ENCODE measurements at places on chromosomes 3 and 15.

DNA sequence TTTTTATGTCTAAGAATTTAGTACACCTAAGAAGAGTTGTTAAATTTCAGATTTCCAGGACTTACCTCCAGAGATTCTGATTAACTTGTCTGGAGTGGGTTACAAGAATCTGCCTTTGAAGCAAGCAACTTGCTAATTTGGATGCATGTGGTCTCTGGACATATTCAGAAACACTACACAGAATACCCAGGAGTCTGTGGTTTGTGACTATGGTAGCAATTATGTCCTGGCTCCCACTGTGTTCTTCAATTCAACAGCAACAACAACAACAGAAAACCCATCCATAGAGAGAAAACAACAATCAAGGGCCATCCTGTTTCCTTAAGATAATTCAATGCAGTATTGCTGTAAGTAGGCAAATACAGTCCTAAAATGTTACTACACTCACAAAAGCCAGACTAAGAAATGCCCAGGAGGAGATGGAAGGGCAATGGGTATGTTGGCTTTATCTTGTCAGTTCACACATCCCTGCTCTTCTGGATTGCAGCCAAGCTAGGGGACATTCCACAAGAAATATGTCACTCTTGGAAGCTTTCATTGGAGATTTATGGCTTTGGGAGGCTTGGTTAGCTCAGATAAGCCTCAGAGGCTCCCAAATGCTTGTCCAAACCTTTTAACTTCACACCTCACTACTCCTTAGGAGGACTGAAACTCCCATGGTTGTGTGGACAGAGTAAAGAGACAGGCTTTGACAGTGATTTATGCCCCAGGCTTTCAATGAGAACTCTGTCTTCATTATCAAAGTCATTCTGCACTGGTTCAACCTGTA lies 99.4 kb upstream of the MRPL3 start:
- DNase-seq = no peak

DNA sequence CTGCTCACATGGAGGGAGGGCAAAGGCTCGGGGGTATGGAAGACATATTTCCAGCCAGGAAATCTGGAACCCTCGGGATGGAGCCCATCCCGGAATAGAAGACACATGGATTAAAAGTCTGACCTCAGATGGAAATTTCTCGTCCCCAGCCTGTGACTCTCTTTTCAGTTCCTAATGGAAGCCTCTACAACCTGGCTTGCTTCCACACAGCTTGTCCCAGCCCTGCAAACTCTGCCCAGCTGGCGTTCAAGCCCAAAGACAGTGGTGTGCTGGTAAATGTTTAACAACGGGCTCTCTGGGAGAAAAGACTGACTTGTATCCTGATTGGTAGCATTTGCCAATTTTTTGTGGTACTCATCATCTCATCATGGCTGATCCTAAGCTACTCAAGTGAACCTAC lies 35.6 kb upstream of the TLE3 start:
- no peak for DNase-seq

DNA sequence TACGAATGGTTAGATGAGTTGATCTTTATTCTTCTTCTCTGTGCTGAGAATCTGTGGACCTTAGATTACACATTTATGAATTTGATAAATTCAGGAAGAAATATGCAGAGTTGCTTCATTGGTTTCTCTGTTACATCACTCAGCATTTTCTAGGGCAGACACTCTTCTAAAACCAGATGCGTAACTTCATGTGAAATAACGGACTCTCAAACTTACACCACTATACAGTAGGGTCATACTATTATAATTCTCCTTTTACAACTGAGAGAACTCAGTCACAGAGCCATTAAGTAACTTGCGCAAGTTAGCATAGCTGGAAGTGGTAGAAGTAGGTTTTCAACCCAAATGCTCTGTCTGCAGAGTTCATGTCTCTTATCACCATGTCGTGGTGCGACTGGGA lies 5.7 kb downstream of the TMEM207 start:
- DNase-seq = no peak

- no peak for DNase-seq
These were observed 33.6 kb downstream of the SPATA12 start for GRCh38 chr3:57093971-57094535.

- no peak for DNase-seq
These were observed 318.0 kb downstream of the FGF12 start for GRCh38 chr3:192409201-192409837.

- DNase-seq = no peak
These were observed 149.4 kb downstream of the WNT5A start for GRCh38 chr3:55337641-55338180.

DNA sequence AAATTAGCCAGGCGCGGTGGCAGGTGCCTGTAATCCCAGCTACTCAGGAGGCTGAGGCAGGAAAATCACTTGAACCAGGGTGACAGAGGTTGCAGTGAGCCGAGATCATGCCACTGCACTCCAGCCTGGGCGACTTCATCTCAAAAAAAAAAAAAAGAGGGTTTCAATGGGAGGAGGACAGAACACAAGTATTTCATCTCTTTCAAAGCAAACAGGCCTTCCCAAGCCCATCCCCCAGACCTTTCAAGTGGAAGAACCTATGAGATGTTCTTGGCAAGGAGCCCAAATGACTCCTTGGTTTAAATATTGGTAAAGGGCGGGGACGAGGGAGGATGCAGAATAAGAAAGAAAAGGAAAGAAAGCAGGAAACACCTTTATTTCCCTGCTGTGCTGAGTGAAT lies 62.2 kb upstream of the MCF2L2 start:
- no peak for DNase-seq

DNA sequence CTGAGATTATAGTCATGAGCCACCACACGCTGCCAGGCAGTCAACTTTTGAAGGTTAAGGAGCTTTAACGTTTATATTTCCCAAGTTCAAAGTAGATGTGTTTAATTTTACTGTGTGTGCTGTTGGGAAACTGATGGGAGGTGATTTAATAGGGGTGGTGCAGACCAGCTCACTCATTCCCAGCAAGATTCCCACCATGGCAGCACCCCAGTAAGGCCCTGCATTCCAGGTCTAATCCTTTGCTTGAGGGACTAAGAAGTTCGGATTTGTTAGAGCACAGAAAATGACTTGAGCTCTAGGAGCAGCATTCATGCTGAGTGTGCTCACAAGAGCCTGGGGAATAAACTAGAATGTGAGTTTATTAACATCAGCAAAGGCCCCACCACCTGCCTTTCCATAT lies 25.2 kb downstream of the TSEN2 start:
- DNase-seq = no peak

DNA sequence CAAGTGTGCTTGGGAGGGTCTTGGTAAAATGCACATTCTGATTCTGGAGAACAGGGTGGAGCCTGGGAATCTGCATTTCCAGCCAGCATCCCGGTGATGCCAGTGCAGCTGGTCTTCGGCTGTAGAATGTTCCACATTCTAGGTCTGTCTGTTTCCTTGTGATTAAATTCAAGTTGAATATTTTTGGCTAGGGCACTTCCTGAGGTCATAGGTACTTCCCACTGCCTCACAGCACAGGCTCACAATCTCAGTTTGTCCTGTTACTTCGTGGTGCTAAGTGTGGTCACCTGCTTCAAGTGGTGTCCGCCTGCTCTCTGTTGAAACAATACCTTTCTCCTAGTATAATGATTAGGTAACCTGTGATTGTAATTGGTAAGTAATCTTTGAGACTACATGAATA lies 40.1 kb downstream of the FLNB start:
- DNase-seq = no peak

DNA sequence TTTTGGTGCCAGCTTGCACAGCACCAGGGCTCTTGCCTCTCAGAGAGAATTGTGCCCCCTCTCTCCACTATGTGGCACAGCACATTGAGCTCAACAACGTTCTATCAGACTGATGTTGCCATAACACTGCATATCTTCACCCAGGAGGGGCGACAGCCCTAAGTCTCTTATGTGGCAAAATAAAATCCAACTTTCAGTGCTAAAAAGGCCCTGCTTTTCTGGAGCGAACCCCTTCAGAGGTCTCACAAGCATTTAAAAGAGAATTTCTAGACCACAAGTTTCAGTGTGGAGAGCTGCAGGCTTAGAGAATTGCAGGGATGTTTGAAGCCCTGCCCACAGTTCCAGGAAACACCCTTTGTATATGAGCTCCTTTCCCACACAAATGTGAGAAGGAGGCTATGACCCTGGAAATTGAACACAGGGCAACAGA lies 85.5 kb downstream of the LIPC start:
- no peak for DNase-seq

GRCh38 chr15:92034227-92034626 lies 180.7 kb downstream of the SLCO3A1 start:
- no peak for DNase-seq

DNA sequence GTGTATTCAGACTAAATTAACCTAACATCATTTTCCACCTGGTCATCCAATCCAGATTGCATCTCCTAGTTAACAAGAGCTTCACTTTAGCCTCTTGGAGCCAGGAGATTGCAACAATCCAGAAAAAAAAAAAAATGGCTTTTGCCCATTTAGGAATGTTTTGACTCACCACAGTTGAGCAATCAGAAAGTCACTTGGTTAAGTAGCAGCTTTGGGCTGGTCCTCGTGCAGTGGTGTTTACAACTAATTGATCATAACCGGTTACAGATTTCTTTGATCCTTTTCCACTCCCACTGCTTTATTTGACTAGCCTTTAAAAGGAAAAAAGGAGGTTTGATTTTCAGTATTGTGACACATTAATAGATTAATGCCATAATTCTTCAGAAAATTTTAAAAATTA lies 688.8 kb upstream of the CCDC54 start:
- no peak for DNase-seq

DNA sequence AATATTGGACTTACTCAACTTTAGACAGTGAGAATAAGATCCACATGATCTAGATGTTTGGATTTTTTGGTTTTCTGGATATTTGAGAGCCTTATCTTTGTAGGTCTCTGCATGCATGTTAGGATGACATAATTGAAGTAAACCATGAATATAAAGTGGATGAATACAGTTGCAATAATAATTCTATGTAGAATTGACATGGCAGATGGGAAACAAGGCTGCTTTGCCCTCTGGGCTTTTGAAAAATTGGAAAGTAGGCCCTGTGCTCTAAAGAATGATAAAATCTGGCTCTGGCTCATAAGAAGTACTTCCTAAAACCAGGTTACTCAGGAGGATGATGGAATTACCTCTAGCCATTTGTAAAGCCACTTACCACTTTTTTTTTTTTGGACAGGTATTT lies 86.9 kb downstream of the ZNF609 start:
- no peak for DNase-seq

GRCh38 chr3:48084929-48085328 lies 68.7 kb upstream of the MAP4 start:
- DNase-seq = no peak

GRCh38 chr15:93703092-93703739 lies 528.1 kb upstream of the MCTP2 start:
- DNase-seq = no peak

DNA sequence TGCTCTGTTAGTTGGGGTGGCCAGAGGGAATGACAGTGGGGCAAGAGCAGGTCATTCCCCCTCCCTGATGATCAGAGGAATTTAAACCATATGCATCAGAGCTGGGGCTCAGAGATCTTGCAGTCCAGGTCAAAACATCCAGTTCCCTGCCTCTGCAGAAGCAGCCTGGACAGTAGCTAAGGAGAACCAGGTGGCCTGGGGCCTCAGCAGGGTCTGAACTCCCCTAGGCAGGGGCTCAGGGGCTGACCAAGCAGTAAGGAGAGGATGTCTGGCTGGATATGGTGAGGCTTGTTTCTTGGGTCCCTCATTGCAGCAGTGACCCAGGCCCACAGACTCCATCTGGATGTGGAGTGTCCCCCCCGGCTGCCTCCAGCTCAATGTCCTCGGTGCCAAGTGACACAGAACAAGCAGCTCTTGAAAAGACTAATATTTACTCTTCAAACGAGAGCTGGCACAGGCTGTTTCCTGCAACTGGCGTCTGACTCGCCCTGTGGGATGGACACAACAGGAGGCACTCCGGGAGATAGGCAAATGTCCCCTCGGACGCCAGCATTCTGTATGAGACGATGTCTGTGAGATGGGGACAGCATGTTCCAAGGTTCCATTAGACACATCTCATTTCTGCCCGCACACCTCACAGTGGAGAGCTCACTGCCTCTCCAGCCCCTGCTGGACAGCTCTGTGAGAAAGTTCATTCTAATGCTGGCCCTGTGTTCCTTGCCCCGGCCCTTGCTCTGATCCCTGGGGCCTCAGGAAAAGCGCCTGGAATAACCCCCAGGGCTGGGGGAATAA lies 37.1 kb downstream of the SEC22C start:
- no peak for DNase-seq

DNA sequence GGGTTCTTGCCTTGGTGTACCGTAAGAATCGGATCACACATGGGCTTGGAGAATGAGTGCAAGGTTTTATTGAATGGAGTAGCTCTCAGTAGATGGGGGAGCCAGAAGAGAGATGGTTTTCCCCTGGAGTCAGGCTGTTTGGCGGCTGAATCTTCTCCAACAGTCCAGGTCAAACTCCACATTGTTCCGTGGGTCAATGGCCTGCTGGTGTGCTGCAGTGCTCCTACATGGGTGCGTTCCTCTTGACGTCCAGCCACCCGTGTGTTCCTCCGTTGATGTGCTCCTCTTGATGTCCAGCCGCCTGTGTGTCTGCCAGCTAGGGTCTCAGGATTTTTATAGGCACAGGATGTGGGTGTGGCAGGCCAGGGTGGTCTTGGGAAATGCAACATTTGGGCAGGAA lies 69.3 kb upstream of the AGBL1 start:
- DNase-seq = no peak

DNA sequence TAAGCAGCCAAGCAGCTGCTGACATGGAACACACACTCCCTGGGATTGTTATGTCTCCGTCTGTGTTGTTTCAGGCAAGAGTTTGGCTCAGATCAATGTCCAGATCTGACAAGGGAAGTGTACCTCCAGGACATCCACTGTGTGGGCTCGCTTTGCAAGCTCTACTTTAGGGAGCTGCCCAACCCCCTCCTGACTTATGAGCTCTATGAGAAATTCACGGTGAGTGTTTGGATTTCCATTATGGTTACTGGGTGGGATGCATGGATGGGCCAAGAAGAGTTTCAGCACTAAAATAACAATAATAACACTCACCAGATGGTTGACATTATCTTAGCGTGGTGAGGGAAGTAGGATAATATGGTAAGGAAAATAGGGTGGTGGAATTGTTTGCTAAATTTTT lies 74.1 kb downstream of the ARHGAP31 start:
- no peak for DNase-seq

DNA sequence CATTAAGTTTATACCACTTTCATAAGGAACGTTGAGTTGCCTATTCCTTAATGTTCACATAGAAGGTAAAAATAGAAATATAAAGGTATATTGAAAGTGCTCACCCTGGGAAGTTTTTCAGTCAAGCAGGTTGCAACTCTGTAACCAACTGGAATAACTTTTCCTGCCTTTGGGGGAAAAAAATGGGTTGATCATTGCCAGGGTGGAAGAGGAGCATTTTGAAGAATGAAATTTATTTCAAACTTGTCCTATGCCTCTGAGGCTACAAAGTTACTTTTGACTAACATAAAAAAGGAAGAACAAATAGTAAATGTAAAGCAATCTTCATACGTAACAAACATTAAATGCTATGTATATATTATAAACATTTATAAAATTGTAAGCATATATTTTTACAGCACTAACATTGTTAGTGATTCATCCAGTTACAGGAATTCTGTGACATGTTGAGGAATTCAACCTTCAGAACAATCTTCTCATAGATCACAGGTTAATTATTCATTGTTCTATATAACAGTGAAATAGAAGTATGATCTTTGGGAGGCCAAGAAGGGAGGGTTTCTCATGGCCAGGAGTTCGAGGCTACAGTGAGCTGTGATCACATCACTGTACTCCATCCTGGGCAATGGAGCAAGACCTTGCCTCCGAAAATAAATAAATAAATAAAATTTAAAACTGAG lies 13.5 kb downstream of the EFHB start:
- no peak for DNase-seq

Data from stimulated activated CD4-positive, alpha-beta T cell treated with anti-CD3 and anti-CD28 coated beads, Interleukin-1b, Interleukin-23, amount 100 ng/mL, for 1 hour (primary cell).